Endothelial cell of umbilical vein (primary cell): ENCODE measurements at places on chromosomes 1 and 21. TPM values are rescaled to one million over a fixed set of nuclear protein-coding genes. Genes with fewer than 3 reads are reported as not detected.

DNA sequence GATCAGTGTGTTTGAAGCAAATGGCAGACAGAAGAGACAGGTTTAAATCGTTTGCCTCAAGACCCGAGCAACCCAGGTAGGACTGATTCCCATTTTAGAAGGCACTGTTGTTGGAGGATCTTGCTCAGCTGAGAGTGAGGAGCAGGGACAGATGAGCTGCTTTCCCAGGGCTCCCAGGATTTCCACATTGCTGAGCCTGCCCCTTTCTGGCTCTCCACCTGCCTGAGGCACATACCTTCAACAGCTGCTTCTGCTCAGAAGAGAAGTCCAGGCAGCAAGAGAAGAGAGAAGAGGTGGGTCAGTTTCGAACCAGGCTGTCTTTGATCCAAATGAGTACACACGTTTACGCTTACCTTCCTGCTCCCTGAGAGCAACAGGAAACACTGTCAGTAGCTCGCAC is 5.7 kb downstream of the TNNT2 start:
- H3K27ac ChIP-seq, result no peak overlapping the region
- H3K4me3 ChIP-seq, result no peak overlapping the region
- no peak for DNase-seq
- no peaks in the 10 kb centered on the region for H3K36me3 ChIP-seq

DNA sequence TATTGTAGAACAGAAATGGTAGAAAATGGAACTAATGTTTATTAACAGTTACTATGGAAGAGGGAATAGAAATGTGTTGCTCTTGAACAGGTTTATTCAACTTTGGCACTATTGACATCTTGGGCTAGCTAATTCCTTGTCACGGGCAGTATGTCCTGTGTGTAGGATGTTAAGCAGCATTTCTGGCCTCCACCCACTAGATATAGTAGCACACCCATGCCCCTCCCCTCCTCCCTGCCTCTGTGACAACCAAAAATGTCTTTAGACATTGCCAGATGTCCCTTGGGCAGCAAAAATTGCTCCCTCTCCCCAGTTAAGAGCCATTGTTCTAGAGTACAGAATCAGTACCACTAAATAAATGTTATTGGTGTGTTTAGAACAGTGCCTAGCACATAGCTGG is 91.4 kb upstream of the TPTE start:
- H3K4me3 ChIP-seq, result no peak overlapping the region
- DNase-seq, result no peak
- H3K27me3 ChIP-seq, result no peaks in the 10 kb centered on the region
- H3K4me1 ChIP-seq, result no peaks in the 10 kb centered on the region
- H3K36me3 ChIP-seq, result no peaks in the 10 kb centered on the region

- no peak for DNase-seq
- no peaks in the 10 kb centered on the region for H3K27me3 ChIP-seq
- no peak overlapping the region for H3K27ac ChIP-seq
- H3K4me1 ChIP-seq, result no peaks in the 10 kb centered on the region
- H3K4me3 ChIP-seq, result no peak overlapping the region
These were observed 10.6 kb upstream of the PRKACB start for GRCh38 chr1:84133479-84133878.

- H3K27ac ChIP-seq, result peak overlapping the region; percentile 3
- H3K36me3 ChIP-seq, result no peaks in the 10 kb centered on the region
- H3K4me3 ChIP-seq, result no peak overlapping the region
- DNase-seq, result peak; percentile 90
- peaks cover 6% of the 10 kb centered on the region for H3K4me1 ChIP-seq
These were observed 407.9 kb upstream of the LYPLAL1 start for GRCh38 chr1:218765753-218766152.

DNA sequence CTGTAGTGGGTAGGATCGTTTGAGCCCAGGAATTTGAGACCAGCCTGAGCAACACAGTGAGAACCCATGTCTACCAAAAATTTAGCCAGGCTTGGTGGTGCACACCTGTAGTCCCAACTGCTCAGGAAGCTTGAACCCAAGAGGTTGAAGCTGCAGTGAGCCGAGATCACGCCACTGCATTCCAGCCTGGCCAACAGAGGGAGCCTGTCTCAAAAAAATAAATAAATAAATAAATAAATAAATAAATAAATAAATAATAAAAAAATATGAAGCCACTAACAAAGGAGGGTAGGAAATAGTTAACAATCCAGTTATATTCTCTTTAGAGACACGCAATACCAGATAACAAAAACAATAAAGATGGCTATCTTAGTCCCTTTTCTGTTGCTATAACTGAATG is 11.9 kb upstream of the CBR3 start:
- no peak overlapping the region for H3K4me3 ChIP-seq
- no peaks in the 10 kb centered on the region for H3K4me1 ChIP-seq
- H3K27ac ChIP-seq, result no peak overlapping the region
- H3K36me3 ChIP-seq, result no peaks in the 10 kb centered on the region
- H3K27me3 ChIP-seq, result peaks cover 3% of the 10 kb centered on the region

- peaks cover 3% of the 10 kb centered on the region for H3K4me1 ChIP-seq
- H3K27ac ChIP-seq, result no peak overlapping the region
- no peaks in the 10 kb centered on the region for H3K36me3 ChIP-seq
These were observed 250.3 kb upstream of the SGIP1 start for GRCh38 chr1:66283622-66284041.

DNA sequence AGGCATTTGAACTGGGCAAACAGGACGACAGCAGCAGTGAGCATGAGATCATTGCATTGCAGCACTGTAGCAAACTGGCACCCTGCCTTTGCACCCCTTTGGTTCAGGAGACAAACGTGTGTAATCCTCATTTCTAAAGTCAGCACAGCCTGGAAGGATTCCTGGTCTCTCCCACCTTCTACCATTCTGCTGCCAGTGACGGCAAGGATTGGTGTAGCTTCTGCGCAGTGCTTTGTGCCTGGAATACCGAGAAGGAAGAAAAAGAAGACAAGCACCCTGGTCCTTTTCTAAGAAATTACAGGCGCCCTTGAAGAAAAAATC is 805.3 kb downstream of the USP25 start:
- peaks cover 56% of the 10 kb centered on the region for H3K4me1 ChIP-seq
- DNase-seq, result peak; percentile 61
- no peak overlapping the region for H3K27ac ChIP-seq

GRCh38 chr1:79604490-79605198 is 598.1 kb upstream of the ADGRL4 start:
- no peak for DNase-seq
- H3K36me3 ChIP-seq, result no peaks in the 10 kb centered on the region
- no peaks in the 10 kb centered on the region for H3K4me1 ChIP-seq
- no peak overlapping the region for H3K27ac ChIP-seq
- no peaks in the 10 kb centered on the region for H3K27me3 ChIP-seq

- no peaks in the 10 kb centered on the region for H3K36me3 ChIP-seq
- no peak for DNase-seq
- H3K4me1 ChIP-seq, result no peaks in the 10 kb centered on the region
- H3K27ac ChIP-seq, result no peak overlapping the region
- H3K27me3 ChIP-seq, result peaks cover 3% of the 10 kb centered on the region
These were observed 184.0 kb downstream of the FCRL5 start for GRCh38 chr1:157368363-157368762.

DNA sequence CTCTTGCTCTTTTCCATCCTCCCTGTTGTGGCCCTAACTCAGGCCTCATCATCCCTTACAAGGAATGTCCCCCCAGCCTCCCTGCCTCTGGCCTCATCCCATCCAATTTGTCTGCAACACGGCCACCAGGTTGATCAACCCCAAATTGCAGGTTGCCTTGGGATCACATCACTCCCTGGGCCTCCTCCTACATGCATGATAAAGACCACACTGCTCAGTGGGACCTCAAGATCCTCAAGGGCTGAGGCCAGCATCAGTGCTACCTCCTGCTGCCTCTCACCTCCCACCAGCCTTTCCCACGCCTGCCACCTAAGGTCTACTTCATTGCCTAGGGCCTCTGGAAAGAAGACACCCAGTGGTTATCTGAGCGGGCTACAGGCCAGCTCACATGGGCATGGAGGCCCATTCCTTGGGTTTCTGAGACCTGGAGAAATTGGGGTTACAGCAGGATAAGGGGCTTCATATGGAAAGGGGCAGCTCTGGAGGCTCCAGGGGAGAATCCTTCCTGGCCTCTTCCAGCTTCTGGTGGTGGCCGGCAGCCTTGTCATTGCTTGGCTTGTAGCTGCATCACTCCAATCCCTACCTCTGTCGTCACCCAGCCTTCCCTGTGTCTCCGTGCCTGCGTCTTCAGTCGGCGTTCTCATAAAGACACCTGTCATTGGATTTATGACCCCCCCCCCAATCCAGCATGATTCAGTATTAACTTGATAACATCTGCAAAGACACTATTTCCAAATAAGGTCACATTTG is 60.5 kb downstream of the KLHDC7A start:
- H3K36me3 ChIP-seq, result no peaks in the 10 kb centered on the region
- DNase-seq, result no peak
- no peak overlapping the region for H3K4me3 ChIP-seq

DNA sequence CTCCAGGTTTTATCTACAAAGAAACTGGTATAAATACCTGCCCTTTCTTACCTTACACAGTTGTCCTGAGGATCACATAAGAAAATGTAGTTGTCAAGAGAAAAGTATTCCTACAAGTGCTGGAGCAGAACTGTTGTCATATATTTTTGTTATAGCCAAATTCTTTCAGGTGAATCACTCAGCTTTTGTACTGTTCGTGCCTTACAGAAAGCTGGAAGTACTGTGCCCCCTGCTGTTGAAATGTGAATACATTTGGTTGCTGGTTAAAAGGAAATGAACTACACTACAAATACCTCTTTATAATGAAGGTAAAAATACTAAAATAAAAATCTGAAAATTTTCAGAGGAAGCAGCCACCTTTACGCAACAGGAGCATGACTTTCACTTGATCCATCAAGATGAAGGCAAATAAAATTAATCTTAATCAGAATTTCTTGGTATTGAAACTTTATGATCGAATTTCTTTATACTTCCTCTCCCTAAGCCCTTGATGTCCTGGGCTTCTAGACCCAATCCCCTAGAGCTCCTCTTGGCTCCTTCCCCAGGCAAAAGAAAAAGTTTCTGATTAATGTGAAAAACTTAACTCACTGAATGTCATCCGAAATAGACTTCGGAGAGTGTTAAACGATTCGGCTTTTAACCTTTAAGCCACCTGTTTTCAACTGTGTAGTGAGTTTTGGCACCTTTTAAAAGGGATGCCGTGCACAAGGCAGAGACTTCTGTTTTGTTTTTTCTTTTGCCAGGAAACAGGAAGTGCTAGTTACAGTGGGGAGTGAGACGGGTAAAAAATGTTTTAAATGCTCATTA is 12.5 kb downstream of the CHML start:
- peak; percentile 72 for DNase-seq
- no peaks in the 10 kb centered on the region for H3K4me1 ChIP-seq
- H3K36me3 ChIP-seq, result no peaks in the 10 kb centered on the region
- no peak overlapping the region for H3K27ac ChIP-seq
- no peak overlapping the region for H3K4me3 ChIP-seq

- no peak for DNase-seq
- no peak overlapping the region for H3K27ac ChIP-seq
- H3K4me1 ChIP-seq, result no peaks in the 10 kb centered on the region
These were observed 7.6 kb downstream of the GPA33 start for GRCh38 chr1:167082511-167083027.

DNA sequence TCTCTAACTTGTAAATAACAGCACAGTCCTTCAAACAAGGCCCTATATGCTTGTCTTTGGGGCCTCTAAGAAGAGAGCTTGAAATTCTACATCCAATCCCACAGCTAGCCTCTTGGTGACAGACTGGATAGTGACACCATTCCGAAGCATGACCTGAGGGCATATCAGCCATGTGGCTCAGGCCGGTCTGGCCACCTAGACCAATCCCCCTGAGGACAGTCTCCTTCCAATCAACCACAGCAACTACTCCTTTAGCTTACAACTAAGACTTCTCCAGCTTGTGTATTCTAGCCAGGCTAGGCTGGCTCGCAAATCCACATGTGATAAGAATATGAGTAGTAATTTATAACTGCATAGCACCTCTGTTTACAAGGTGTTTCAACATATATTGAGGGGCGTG is 14.0 kb downstream of the BCAR3 start:
- H3K27me3 ChIP-seq, result no peaks in the 10 kb centered on the region
- no peak for DNase-seq
- H3K36me3 ChIP-seq, result no peaks in the 10 kb centered on the region

- H3K36me3 ChIP-seq, result no peaks in the 10 kb centered on the region
- H3K27me3 ChIP-seq, result no peaks in the 10 kb centered on the region
- DNase-seq, result no peak
- H3K4me1 ChIP-seq, result no peaks in the 10 kb centered on the region
- H3K27ac ChIP-seq, result no peak overlapping the region
These were observed 541.3 kb downstream of the OMA1 start for GRCh38 chr1:58005212-58005611.

GRCh38 chr1:12049616-12050015 is 13.5 kb upstream of the TNFRSF8 start:
- no peaks in the 10 kb centered on the region for H3K4me1 ChIP-seq
- DNase-seq, result no peak
- H3K4me3 ChIP-seq, result no peak overlapping the region
- H3K36me3 ChIP-seq, result no peaks in the 10 kb centered on the region
- H3K27me3 ChIP-seq, result no peaks in the 10 kb centered on the region
- H3K27ac ChIP-seq, result no peak overlapping the region

GRCh38 chr1:209241487-209241886 is 342.0 kb upstream of the CAMK1G start:
- no peak overlapping the region for H3K4me3 ChIP-seq
- no peak for DNase-seq
- peaks cover 3% of the 10 kb centered on the region for H3K4me1 ChIP-seq
- H3K27me3 ChIP-seq, result no peaks in the 10 kb centered on the region
- H3K27ac ChIP-seq, result no peak overlapping the region

GRCh38 chr1:77652268-77652667 is 30.2 kb downstream of the ZZZ3 start:
- no peaks in the 10 kb centered on the region for H3K27me3 ChIP-seq
- H3K27ac ChIP-seq, result no peak overlapping the region
- no peak for DNase-seq
- no peaks in the 10 kb centered on the region for H3K4me1 ChIP-seq

- no peak overlapping the region for H3K4me3 ChIP-seq
- H3K36me3 ChIP-seq, result no peaks in the 10 kb centered on the region
- DNase-seq, result no peak
- no peaks in the 10 kb centered on the region for H3K27me3 ChIP-seq
- no peak overlapping the region for H3K27ac ChIP-seq
These were observed 18.4 kb downstream of the DYNLT5 start for GRCh38 chr1:66770694-66771093.

Gene TNFRSF4
- polyA plus RNA-seq, result 0.55 and 1.4 TPM in 2 replicates

Gene PAFAH2
- 5.0 and 6.0 TPM in 2 replicates for polyA plus RNA-seq

Gene CA6
- not detected in 2 replicates for polyA plus RNA-seq

Gene NCAM2
- polyA plus RNA-seq, result 0.08 and 0.11 TPM in 2 replicates

Gene SLC9C2
- polyA plus RNA-seq, result not detected in 2 replicates

Gene HJV
- not detected in 2 replicates for polyA plus RNA-seq

Gene PRAMEF26
- not detected in 2 replicates for polyA plus RNA-seq

Gene SYDE2
- 0.41 and 0.52 TPM in 2 replicates for polyA plus RNA-seq

Gene PUM1
- 91.6 and 94.7 TPM in 2 replicates for polyA plus RNA-seq

Gene TNFRSF8
- 0.35 and 0.47 TPM in 2 replicates for polyA plus RNA-seq

Gene C1orf174
- 28.6 and 31.7 TPM in 2 replicates for polyA plus RNA-seq

Gene OLFML2B
- 0.18 and 0.58 TPM in 2 replicates for polyA plus RNA-seq
